ENCODE measurements at places on chromosomes 6 and 20. TPM values are rescaled to one million over a fixed set of nuclear protein-coding genes. Genes with fewer than 3 reads are reported as not detected.

GRCh38 chr6:56374841-56375369, 127.5 kb upstream of the COL21A1 start:
- H3K27ac ChIP-seq = no peak overlapping the region
- no peaks in the 10 kb centered on the region for H3K36me3 ChIP-seq

DNA sequence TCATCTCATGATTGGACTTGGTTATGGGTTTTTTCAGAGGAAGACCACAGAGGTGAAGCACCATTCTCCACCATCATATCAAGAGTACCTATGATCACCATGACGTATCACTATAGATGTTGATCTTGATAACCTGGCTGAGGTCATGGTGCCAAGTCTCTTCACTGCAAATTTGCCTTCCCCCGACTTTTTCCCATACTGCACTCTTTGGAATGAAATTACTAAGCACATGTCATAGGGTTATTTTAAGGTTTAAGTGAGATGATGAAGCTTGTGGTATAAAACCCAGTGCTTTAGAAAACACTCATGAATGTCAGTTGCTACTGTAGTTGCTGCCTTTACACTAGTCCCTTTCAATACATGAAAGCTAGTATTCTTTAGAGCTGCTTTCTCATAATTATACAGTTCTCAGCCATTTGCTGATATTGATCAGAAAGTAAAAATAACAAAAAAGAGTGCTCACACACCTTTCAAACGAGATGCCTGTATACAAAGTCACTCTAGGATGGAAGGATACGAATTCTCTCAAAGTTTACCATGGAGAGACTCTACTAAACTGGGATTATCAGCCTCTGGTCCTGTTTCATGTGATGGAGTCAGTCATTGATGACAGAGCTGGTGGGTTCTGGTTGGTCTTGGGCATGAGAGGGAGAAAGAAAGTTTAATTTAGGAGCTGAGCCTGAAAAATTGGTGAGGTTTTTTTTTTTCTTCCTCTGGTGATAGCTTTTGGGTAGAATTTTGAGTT, 228.1 kb downstream of the PRL start:
- H3K36me3 ChIP-seq = no peaks in the 10 kb centered on the region
- H3K27ac ChIP-seq = no peak overlapping the region
- no peak overlapping the region for H3K4me3 ChIP-seq
- DNase-seq = no peak
- H3K27me3 ChIP-seq = no peaks in the 10 kb centered on the region

DNA sequence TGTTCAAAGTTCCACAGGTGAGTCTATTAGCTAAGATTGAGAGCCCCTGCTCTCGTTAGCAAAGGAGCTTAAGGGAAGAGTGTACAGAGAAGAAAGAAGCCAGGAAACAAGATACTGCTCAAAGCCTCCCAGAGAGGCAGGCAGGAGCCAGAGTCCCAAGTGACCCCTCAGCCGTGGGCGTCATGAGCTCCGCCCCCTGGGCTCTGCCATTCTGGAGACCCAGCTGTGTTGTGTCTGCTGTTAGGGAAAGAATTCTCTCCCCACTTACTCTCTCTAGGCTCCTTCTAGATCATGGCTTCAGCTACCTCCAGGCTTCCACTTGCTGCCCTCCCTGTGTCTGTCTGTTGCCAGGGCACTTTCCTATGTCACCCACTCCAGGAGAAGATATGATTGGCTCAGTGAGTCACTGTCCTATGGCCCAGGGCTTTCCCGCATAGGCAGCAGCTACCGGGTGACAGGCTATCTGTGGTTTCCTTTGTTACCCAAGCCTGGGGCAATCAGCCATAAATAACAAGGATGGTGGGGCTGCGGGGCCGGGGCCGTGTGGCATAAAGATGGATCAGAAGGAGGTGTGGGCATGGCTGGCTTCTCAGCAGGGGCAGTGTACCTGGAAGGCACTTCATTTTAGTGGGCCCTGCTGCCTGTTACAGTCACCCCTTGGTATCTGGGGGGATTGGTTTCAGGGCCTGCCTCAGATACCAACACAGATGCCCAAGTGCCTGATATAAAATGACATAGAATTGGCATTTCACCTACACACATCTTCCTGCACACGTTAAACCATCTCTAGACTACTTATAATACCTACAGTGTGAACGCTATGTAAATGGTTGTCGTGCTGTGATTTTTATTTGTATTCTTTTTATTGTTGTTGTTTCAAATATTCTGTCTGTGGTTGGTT, 118.9 kb downstream of the ARMC2 start:
- H3K4me1 ChIP-seq = peaks cover 2% of the 10 kb centered on the region
- H3K27ac ChIP-seq = no peak overlapping the region
- no peak overlapping the region for H3K4me3 ChIP-seq
- no peaks in the 10 kb centered on the region for H3K36me3 ChIP-seq

- no peak for DNase-seq
- H3K27ac ChIP-seq = no peak overlapping the region
- no peak overlapping the region for H3K4me3 ChIP-seq
Measured at GRCh38 chr20:44287272-44288097, 23.5 kb downstream of the FITM2 start.

GRCh38 chr20:38272961-38273360, 12.4 kb upstream of the KIAA1755 start:
- DNase-seq = no peak
- H3K36me3 ChIP-seq = no peaks in the 10 kb centered on the region
- no peaks in the 10 kb centered on the region for H3K4me1 ChIP-seq
- H3K27ac ChIP-seq = no peak overlapping the region

DNA sequence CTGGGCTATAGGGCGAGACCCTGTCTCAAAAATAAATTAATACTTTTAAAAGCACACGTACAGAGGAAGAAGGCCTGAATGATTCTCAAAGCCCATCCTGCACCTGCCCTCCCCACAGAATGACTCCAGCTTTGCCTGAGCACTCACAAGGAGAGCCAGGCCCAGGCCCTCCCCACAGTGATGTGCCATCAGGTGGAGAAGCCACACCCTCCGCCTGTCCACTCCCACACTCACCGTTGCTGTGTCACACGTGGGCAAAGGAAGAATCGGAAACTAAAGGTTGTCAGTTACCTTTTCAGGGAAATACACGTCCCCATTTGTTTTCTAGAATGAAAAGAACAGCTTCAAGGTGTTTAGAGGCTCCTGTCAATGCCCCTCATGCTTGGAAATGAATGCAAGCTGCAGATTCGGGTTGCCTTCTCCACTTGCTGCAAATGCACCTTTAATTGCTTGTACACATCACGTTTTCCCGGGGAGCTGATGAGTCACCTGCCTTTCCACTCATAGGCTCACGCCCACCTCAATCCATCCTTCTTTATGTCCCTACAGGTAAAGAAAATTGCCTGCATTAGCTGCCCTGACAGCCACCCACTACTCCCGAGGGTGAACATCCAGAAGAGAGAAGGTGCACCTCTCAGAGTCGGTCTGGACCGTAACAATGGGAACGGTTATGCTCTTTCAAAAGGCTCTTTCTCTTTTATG, 45.5 kb upstream of the AFDN start:
- H3K4me3 ChIP-seq = no peak overlapping the region
- DNase-seq = no peak
- no peak overlapping the region for H3K27ac ChIP-seq
- H3K27me3 ChIP-seq = peaks cover 24% of the 10 kb centered on the region
- no peaks in the 10 kb centered on the region for H3K4me1 ChIP-seq

DNA sequence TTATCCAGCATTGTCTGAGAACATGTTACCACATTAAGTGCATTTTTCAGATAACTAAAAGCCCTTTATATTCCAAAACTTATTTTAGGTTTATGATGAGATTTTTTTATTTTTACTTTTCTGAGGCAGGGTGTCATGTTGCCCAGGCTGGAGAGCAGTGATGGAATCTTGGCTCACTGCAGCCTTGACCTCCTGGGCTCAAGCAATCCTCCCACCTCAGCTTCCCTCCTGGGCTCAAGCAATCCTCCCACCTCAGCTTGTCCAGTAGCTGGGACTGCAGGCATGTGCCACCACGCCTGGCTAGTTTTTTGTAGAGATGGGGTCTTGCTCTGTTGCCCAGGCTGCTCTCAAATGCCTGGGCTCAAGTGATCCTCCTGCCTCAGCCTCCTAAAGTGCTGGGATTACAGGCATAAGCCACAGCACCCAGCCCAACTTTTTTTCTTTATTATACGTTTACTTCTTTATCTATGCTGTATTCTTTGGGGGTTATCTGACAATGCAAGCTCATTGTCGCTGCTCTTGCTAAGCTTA, 6.2 kb downstream of the DYNLT1 start:
- no peak for DNase-seq
- peak overlapping the region; percentile 37 for H3K27ac ChIP-seq
- H3K27me3 ChIP-seq = no peaks in the 10 kb centered on the region
- no peak overlapping the region for H3K4me3 ChIP-seq

GRCh38 chr20:63495741-63496595, 2.9 kb downstream of the EEF1A2 start:
- no peaks in the 10 kb centered on the region for H3K36me3 ChIP-seq
- DNase-seq = peak; percentile 69
- no peak overlapping the region for H3K27ac ChIP-seq
- H3K4me1 ChIP-seq = peaks cover 29% of the 10 kb centered on the region
- peak overlapping the region; percentile 47 for H3K4me3 ChIP-seq

- no peak overlapping the region for H3K27ac ChIP-seq
- H3K4me1 ChIP-seq = peaks cover 11% of the 10 kb centered on the region
- DNase-seq = no peak
- H3K27me3 ChIP-seq = no peaks in the 10 kb centered on the region
- no peaks in the 10 kb centered on the region for H3K36me3 ChIP-seq
Measured at GRCh38 chr6:143058987-143059386, 1.7 kb upstream of the AIG1 start.

The PLCB1 gene
- total RNA-seq = 7.4 TPM

The OR12D3 gene
- not detected for total RNA-seq

The SRMS gene
- not detected for total RNA-seq

The ID1 gene
- 11.2 TPM for total RNA-seq

The ULBP2 gene
- total RNA-seq = 0.20 TPM

The SLC2A10 gene
- total RNA-seq = 0.07 TPM

The FNDC11 gene
- 1.0 TPM for total RNA-seq
